ENCODE measurements at places on chromosomes 4 and X.

- H3K4me1 ChIP-seq = no peaks in the 10 kb centered on the region
- H3K4me3 ChIP-seq = no peak overlapping the region
- H3K27ac ChIP-seq = no peak overlapping the region
- no peaks in the 10 kb centered on the region for H3K36me3 ChIP-seq
- DNase-seq = no peak
Observed at GRCh38 chr4:6504900-6505496, 32.6 kb upstream of the PPP2R2C start.

- no peak for DNase-seq
- H3K27ac ChIP-seq = no peak overlapping the region
- H3K36me3 ChIP-seq = no peaks in the 10 kb centered on the region
- no peaks in the 10 kb centered on the region for H3K4me1 ChIP-seq
Observed at GRCh38 chr4:95821867-95822266, 18.0 kb upstream of the PDHA2 start.

DNA sequence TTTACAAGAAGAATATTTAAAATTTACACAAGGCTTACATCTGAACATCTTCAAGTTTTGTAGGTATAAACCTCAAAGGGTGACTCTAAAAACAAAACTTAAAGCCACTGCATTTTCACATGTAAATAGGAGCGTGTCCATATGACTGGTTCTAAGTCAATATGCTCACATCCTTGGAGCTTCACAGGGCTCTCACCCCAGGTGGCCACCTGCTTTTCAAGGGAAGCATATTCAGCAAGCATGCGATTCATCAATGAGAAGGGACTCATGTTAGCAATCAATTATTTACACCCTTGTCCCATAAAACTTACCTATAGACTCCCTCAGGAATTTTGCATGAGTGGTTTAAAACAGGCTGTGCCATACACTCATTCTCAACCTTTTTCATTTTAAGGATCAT is 17.8 kb upstream of the KLHL34 start:
- no peaks in the 10 kb centered on the region for H3K4me1 ChIP-seq
- no peaks in the 10 kb centered on the region for H3K27me3 ChIP-seq
- no peaks in the 10 kb centered on the region for H3K36me3 ChIP-seq
- no peak overlapping the region for H3K4me3 ChIP-seq

DNA sequence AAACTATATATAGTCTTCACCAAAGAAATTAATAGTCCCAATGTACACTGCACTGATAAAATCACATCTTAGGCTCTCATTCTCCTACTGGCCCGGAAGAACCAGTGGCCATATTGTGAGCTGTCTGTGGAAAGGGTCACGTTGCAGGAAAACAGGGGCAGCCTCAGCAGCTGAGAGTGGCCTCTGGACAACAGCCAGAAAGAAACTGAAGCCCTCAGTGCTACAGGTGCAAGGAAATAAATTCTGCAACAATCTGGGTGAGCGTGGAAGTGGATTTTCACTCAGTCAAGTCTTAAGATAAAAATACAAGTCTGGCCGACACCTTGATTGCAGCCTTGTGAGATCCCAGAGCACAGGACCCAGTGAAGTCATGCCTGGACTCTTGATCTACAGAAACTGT is 3.2 kb upstream of the SLC25A14 start:
- DNase-seq = no peak
- no peaks in the 10 kb centered on the region for H3K36me3 ChIP-seq
- no peaks in the 10 kb centered on the region for H3K4me1 ChIP-seq
- H3K4me3 ChIP-seq = no peak overlapping the region
- no peak overlapping the region for H3K27ac ChIP-seq
- no peaks in the 10 kb centered on the region for H3K27me3 ChIP-seq

DNA sequence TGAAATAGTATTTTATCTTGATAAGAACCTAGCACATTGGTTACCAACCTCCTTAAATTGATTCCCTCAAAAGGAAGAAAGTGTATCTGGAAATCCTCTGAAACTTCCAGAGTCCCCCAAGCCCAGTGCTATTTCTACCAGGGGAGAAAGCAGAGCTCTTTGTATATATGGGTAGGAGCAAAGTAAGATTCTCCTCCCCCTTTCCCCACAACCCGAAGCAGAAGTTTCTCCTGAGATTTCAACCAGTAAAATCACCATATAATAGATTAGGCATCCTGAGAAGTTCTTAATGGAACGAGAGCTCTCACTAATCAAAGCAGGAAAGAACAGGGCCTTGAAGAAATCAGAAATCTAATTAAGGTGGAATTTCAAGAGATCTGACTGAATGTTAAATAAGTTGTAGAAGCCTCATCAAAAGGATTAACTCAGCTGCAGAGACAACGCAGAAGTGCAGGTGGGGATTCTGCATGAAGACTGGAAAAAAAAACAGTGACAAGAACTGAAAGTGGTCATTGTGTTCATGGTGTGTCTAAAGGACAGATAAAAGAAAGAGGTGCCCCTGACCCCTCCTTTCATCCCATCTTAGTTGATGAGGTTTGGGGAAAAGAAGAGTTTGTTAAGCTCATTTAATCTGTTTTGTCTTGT is 39.1 kb downstream of the VSIG4 start:
- no peaks in the 10 kb centered on the region for H3K27me3 ChIP-seq
- no peak overlapping the region for H3K27ac ChIP-seq
- H3K36me3 ChIP-seq = no peaks in the 10 kb centered on the region

- no peaks in the 10 kb centered on the region for H3K36me3 ChIP-seq
- no peak overlapping the region for H3K4me3 ChIP-seq
- H3K27me3 ChIP-seq = no peaks in the 10 kb centered on the region
- no peak overlapping the region for H3K27ac ChIP-seq
- no peak for DNase-seq
Observed at GRCh38 chrX:40263014-40263560, 165.3 kb upstream of the BCOR start.

Data from H1 (cell line).